ENCODE measurements at places on chromosomes 2 and 18.

DNA sequence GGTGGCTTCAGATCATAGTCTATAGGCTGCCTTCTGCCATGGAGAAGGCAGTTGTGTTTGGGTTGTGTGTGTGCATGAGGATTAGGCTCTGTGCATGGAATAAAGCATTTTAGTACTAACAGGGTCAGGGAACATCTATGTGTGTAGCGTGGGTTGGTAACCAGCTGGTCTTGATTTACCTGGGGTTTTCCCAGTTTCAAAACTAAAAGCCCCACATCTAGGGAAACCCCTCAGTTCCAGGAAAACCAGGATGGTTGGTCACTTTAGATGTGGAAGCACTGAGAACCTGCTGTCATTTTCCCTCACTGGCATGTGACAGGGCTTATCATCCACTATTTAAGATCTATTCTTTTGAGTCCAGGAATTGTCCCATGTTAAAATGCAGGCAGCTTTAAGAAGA lies 116.3 kb downstream of the POLE4 start:
- DNase-seq = no peak

GRCh38 chr2:207256476-207257207 lies 90.9 kb upstream of the KLF7 start:
- DNase-seq = peak; percentile 8

GRCh38 chr2:189261431-189261841 lies 81.9 kb upstream of the COL5A2 start:
- DNase-seq = no peak

DNA sequence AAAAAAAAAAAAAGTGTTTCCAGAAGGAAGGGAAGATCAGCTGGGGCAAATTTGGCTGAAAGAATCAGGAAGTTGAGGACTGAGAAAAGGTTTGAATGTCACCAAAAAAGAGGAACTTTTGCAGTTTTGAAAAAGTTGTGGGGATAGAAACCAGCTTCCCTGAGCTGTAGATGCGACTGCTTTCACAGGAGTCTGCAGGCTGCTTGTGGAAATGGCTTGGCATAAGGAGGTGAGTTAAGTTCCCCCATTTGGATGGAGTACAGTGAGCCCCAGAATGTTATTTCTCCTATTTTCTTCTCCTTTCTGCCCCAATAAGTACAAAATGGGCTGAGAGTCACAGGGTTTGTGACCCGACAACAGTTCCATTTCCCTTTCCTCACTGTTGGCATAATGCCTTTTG lies 16.5 kb upstream of the ME2 start:
- no peak for DNase-seq

GRCh38 chr2:68046642-68047240 lies 16.1 kb downstream of the C1D start:
- no peak for DNase-seq

GRCh38 chr2:96114903-96115581 lies 1.3 kb downstream of the ADRA2B start:
- DNase-seq = no peak
